ENCODE measurements at places on chromosomes 12 and 14.

DNA sequence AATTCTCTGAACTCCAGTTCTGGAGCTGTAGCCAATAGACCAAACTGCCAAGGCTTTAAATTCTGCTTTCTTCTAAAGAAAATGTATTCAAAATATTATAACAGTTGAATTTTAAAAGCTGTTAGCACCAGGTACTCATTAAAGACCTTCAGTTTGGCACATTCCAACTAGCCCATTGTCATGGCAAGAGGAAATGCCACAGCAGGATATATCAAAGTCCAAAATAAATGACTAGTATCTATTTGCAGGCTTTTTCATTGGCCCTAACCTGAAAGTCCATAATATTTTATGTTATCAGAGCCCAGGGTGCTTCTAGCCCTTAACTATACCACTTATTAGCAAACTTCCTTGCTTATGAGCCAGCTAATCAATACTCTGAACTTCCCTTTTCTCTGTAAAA lies 3.1 kb upstream of the RIC8B start:
- DNase-seq: no peak

DNA sequence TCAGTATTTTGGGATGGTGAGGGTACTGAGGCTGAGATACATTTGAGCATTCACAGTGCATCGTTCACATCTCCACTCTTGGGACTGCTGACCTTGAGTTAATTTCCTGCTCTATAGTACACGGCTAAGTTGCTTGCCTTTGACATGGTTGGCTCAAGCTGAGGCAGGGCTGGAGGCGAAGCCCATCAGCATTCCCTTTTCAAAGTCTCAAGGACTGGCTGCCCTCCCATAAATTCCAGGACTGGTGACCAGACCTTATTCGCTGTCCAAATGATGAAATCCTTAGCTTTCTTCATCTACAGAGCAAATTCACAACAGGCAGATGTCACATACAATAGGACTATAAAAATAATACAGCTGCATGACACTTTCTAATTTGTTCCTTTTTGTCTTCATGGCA lies 85.9 kb downstream of the SSPN start:
- no peak for DNase-seq

DNA sequence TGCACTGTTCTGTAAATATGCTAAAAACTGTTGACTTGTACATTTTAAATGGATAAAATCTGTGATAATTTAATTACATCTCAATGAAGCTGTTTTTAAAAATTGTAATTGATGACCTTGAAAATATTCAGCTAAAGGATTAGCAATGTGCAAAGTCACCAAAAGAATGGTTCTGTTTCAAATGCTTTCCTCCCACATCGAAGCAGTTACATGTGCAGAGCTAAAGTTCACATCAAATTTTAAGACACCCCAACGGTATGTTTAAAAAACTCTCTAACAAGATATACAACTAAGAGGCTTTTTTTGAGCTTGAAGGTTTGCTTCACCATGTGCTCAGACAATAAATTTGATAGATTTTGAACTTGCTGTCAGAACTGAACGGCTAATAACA lies 114.6 kb upstream of the KRAS start:
- DNase-seq: no peak

- DNase-seq: no peak
These were observed 107.9 kb upstream of the PMCH start for GRCh38 chr12:102305486-102305885.

DNA sequence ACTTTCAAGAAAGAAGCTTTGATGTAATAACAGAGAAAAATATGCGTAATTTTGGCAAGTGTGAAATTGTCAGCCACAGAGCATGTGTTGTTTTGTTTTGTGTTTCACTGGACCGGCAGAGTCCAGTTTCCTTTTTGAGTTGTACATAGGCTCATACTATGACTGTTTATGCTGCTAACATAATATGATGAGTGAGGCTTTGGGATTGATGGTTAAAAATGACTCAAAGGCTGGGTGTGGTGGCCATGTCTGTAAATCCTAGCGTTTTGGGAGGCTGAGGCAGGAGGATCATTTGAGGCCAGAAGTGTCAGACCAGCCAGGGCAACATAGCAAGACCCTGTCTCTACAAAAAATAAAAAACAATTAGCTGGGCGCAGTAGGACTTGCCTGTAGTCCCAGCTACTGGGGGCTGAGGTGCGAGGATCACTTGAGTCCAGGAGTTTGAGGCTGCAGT lies 487.9 kb downstream of the PCNX1 start:
- no peak for DNase-seq

DNA sequence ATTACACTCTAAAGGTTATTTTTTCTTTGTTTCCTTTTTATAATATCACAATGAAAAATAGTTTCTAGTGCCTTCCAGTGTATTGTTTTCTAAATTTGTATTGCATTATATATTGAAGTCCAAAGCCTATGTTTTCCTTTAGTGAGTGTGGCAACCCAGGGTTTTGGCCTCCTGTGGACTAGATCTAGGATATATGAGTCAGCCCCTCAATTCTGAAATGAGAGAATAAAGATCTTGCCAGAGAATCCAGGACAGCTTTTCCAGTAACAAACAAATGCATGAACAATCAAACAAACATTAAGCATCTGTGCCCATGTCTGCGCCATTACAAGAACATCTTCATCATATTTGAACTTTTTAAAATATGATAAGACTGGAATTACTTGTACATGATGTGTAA lies 70.7 kb upstream of the SSTR1 start:
- no peak for DNase-seq

DNA sequence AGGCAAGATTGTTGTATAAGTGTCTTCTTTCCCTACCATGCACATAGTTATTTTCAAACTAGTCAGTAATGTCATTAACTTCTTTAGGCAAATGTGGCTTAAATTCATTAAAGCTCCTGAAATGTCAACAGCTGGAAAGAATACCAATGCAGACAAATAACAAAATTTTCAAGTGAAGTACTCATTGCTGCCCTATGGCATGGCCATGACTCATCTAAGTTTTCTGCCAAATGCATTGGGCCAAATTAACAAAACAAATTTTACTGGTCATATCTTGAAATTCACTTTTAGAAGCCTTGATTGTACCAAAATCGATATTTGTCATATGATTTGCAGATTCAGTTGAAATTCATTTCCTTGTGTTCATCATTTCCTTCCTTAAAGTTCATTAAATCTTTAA lies 915.9 kb downstream of the SLC6A15 start:
- no peak for DNase-seq

- no peak for DNase-seq
These were observed 212.1 kb upstream of the FKBP4 start for GRCh38 chr12:2582631-2583030.

GRCh38 chr12:43179486-43179885 lies 372.5 kb downstream of the ADAMTS20 start:
- no peak for DNase-seq

- DNase-seq: no peak
These were observed 825.9 kb downstream of the SLC16A7 start for GRCh38 chr12:60421741-60422140.

- no peak for DNase-seq
These were observed 32.6 kb downstream of the CPSF2 start for GRCh38 chr14:92154283-92154942.

- no peak for DNase-seq
These were observed 1156.3 kb upstream of the SEL1L start for GRCh38 chr14:82689948-82690347.

DNA sequence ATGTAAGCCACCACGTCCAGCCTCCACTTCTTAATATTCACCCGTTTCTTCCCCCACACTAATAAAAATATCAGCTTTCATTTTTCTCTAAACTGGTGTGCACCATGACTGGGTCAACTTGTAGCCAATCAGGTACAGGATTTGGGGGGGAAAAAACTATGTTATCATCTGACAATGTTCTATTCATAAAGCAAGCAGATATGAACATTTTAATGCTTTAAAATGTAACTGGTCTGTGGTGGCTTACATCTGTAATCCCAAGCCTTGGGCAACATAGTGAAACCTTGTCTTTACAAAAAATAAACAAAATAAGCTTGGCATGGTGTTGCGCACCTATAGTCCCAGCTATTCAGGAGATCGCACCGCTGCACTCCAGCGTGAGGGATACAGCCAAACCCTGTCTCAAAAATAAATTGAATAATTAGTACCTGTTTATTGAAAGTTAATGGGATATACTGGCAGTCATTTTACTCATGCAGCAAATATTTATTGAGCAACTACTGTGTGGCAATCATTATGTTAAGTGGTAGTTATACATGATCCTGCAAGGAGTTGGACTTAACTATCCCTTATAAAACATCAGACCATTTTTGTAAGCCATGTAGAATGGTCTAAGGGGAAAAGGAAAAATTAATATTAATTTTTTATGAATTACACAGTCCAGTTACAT lies 15.3 kb upstream of the ITPR2 start:
- DNase-seq: no peak

DNA sequence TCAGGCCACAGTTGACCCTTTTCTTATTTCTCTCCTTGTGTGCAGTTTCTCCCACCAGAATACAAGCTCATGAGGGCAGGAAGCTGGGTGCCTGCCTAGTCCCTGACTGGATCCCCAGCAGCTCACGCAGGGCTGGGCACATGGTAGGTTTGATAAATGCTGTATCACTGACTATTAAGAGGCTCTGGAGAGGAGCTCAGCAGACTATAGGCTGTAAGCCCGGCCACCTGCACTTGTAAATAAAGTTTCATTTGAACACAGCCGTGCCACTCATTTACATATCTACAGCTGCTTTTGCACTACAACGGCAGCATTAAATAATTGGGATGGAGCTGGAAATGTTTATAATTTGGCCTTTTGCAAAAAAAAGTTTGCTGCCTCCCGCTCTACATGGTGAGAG lies 32.0 kb downstream of the CHGA start:
- DNase-seq: no peak

DNA sequence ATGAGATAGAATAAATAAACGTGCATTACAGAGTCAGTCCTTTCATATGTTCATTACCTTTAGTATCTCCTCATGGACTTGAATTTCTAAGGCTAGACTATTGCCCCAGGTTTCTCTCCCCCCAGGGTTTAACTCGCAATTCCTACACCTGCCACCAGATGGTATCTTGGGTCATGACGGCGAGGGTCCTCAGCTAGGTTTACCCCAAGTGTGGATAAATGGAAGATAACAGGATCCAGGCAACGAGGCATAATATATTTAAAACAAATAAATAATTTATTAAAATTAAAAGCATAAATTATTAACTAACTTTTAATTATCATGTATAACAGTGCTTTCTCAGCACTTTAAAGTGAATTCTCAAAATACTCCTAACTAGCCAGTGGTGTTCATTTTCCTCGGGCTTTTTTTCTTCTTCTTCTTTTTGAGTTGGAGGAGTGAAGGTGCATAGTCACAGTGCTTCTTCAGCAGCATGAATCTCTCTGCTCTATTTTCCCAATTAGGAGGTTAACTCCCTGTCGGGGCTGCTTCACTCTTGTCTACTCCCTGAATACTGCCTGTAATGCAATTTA lies 243.5 kb upstream of the CAND1 start:
- no peak for DNase-seq

- DNase-seq: no peak
These were observed 269.0 kb upstream of the GARIN2 start for GRCh38 chr14:66920196-66920595.

GRCh38 chr12:13631873-13632272 lies 349.5 kb downstream of the GRIN2B start:
- DNase-seq: no peak

GRCh38 chr14:85241022-85241855 lies 288.7 kb upstream of the FLRT2 start:
- no peak for DNase-seq

DNA sequence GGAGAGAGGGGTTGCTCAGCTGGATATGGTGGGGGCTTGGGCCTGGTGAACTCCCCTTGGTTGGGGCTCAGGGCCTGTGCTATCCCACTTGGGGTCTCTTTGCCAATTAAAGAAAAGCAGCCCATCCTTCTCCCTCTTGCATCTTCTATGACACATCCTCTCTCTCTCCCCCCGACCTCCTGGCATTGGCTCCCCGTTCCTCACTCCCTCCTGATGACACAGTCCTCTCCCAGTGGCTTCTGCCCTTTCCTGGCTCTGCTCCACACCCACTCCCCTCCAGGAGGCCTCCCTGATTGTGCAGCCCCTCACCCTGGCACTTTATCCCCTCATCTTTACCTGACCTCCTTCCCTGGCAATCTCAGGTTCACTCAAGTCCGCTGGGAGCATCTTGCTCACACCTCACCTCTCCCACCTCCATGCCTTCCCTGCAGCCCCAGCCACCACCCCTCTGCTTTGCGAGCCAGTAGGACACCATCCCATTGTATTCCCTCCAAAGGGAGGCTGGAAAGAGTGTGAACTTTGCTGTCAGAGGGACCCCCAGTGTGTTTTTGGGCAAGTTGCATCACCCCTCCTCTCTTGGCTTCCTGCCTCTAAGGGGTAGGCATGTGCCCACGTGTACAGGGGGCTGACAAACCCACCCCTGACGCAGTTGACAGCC lies 10.7 kb downstream of the KRT80 start:
- no peak for DNase-seq

DNA sequence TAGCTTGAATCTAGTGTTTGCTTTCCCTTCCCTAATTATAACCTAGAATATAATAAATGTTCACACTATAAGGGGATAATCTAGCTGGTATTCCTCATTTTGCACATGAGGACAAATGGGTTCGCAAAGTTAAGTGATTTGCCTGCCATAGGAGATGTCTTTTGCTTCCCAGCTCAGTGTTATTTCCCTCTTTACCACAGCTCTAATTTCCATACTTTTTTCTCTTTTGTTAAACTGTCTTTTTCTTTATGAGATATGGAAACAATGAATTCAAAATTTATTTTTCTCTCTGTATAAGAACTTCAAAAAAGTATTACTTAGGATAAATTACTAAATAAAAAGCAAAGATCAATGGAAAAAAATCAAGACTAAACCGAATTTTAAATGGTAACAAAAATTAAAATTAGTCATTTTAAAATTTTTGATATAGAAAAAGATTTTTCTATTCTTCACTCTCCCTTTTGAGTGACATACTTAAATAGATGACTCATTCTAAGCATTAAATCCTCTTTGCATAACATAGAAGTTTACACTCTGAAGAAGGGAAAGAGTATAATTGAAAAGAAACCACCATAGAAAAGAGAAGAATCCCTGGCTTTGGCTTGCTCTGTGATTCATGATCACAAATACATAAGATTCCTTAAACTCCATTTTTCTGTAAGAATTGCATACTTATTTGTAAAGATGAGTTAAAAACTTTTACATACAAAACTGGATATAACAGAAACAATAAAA lies 97.3 kb downstream of the INSM2 start:
- no peak for DNase-seq

DNA sequence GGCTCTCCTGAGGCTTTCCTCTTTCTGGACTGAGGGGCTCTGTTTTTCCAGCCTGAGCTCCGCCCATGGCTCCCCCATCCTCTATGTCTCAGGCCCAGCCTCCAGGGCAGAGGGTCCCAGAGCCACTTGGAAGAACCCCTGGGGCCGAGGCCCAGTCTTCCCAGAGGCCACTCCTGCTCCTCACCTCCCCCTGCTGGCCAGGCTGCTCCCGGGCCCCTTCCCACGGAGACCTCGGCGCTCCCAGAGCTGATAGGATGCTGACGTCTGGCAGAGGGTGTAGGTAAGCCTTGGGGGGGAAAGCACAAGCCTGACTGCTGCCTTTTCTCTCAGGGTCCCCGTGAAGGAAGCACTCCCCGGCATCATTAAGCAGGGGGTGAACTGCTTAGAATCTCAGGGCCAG lies 51.4 kb downstream of the ERH start:
- DNase-seq: no peak
